ENCODE measurements at places on chromosomes 3 and 15. TPM values are rescaled to one million over a fixed set of nuclear protein-coding genes. Genes with fewer than 3 reads are reported as not detected.

- no peak within 1 kb of the TSS for H3K27ac ChIP-seq
- no peak for DNase-seq
- no peaks in the 10 kb centered on the region for H3K27me3 ChIP-seq
- peaks cover 3% of the 10 kb centered on the region for H3K36me3 ChIP-seq
Observed at GRCh38 chr3:9951962-9952805, at the start of gene PRRT3. Gene PRRT3, minus strand, starts transcription at chr3:9952408. Its CDS starts 2,293 bp downstream, at chr3:9950115.

Gene TUSC7
- total RNA-seq: not detected

DNA sequence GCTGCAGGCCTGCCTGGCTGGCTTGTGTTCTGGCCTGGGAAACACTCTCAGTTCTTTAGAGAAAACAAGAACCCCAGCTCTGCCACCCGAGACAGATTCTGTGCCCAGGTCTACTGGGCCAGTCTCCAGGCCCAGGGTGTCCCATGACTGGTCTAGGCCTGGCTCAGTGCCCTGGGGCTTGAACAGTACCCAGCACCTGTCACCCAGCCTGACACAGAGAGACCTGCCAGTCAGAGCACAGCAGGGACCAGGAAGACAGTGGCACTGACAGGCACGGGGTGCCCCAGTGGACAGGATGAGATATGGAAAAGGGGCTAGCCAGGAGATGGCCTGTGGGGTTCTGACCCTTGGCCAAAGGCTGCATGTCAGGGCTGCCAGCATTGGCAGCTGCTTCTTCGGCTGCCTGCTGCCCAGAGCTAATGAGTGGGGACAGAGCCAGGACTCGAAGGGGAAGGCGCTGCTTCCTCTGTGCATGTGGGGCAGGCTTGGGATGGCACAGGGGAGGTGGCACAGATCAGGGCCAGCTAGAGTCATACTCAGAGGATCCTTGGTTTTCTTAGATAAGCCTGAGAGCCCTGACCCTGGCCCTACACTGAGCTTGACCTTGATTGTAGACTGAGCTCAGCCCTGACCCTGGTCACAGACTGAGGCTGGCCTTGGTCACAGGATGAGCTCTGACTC, 15.1 kb downstream of the CCDC33 start:
- no peaks in the 10 kb centered on the region for H3K27me3 ChIP-seq
- peak overlapping the region; percentile 31 for H3K27ac ChIP-seq
- peak; percentile 66 for DNase-seq
- H3K4me1 ChIP-seq: peaks cover 3% of the 10 kb centered on the region
- H3K36me3 ChIP-seq: no peaks in the 10 kb centered on the region

Gene SLC35G2
- 6.9 TPM for total RNA-seq

DNA sequence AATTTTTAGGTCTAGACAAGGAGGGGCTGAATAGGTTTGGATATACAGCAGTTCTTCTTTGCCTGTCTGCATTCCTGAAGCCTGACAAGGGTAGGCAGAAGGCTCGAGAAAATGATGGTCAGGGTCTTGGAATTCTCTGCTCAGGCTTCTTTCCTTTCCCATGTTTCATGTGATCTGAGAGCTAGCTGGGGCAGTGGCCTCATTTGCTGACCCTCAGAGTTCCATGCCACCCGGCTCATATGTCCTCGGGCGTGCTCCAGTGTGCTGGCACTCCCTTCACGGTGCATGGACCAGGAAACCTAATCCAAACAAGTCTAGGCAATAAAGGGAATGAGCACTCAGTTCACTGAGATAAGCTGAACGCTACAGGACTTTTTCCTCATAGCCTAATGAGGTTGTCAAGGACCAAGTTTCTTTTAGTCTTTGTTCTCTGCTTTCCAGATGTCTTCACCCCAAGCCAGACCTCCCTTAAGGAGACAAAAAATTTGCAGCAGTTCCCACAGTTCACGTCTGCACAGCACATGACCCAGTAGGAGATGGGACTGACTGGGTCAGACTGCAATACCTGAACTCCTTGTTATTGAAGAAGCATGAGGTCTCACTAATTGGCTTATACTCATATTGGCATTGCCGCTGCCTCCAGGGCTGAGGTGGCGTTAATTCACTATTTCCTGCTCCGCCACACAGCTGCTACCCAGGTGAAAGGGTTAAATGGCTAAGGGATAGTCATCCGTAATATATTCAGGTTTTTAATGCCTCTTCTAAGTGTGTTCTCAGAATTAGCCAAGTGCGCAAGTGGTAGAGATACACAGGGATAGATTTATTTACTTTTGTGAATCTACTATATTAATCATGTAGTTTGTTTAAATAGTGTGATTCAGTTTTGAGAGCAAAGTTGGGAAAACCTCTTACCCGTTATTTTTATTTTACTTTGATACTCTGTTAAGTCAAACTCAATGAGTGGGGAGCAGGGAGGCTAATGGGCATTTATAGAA, 15.3 kb upstream of the RTP4 start:
- no peak overlapping the region for H3K27ac ChIP-seq
- H3K36me3 ChIP-seq: no peaks in the 10 kb centered on the region
- no peaks in the 10 kb centered on the region for H3K27me3 ChIP-seq
- H3K4me3 ChIP-seq: peak overlapping the region; percentile 0
- H3K4me1 ChIP-seq: peaks cover 5% of the 10 kb centered on the region

GRCh38 chr15:31362886-31363285, 36.3 kb downstream of the KLF13 start:
- H3K4me1 ChIP-seq: peaks cover 91% of the 10 kb centered on the region
- no peak overlapping the region for H3K4me3 ChIP-seq
- no peaks in the 10 kb centered on the region for H3K27me3 ChIP-seq
- H3K36me3 ChIP-seq: no peaks in the 10 kb centered on the region

Data from thoracic aorta (tissue), 2 donors.